Cortex of kidney (tissue), 1 donor: ENCODE measurements at places on chromosomes 6 and 20.

GRCh38 chr20:23212011-23212410 is 125.9 kb upstream of the CD93 start:
- DNase-seq: no peak

DNA sequence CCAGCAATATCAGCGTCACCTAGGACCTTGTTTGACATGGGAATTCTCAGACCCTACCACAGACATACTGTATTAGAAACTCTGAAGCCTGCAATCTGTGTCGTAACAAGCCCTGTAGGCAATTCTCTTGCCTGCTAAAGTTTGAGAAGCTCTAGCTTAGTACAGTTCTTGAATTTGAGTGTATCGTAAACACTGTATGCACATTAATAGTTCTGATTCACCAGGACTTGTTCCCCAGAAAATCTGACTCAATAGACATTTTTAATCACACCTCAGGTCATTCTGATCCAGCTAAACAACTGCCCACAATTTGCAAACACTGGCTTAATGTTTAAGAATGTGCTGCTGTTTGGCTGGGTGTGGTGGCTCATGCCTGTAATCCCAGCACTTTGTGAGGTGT is 414.3 kb downstream of the TFAP2A start:
- no peak for DNase-seq

DNA sequence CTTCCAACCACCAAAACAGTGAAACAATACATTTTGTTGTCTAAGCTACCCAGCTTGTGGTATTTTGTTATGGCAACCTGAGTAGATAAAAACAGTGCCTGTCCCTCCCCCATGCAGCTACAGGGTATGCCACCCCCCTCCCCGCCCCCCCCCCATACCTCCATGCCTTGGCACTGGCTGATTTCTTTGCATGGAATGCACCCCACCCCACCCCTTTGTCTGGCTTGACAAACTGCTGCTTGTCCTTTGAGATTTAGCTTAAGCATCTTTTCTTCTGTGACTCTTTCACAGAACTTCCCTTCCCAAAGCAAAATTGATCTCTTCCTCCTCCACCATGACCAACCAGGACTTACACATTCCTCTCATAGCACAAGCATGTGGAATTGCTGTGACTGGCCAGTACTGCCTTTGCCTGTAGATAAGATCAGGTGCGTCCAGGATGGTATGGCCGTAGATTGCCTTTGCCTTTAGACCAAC is 64.6 kb upstream of the ADGRF1 start:
- no peak for DNase-seq

- DNase-seq: no peak
Observed at GRCh38 chr6:138772596-138773176, 883 bp upstream of the CCDC28A start.

DNA sequence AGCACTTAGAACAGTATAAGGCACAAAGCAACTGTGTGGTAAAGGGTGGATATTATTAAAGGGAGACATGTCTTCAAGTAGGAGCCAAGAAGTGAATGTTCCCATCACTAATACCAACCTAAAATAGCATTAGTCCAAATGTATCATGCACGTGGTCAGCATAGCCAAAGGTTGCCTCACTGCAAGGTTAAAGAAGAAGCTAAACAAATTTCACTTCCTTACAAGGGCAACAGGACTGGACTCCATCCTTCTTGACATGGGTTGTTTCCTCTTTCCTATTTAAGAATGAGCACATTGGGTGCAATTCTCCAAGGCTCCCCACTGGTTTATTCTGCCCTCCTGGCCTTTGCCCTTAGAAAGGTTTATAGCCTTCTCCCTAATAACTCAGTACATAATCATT is 186.7 kb downstream of the PHACTR1 start:
- no peak for DNase-seq

DNA sequence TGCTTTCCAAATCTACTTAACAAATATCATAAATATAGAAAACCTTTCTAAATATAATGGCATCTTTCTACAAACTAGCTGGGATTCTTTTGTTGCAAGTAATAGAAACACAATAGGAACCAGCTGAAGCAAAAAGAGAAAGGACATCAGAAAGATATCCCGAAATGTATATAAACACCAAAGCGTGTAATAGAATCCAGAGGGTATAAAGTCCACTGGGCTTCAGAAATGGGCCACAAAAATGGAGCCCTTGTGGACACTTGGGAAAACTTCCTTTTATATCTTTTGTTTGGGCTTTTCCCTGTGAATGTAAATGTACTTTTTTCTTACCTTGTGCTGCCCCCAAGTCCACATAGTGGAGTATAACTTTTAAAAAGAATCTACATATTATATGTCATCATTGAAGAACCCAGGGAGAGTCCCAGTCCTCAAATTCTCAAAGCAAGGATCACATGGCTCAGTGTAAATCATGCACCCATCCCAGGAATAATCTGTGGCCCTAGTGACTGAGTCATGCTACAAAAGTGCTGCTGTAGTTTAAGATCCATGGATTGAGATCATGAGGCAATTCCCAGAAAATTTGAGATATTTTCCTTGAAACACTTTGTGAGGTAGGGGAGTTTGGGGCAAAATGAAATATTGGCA is 457.0 kb downstream of the EPM2A start:
- no peak for DNase-seq

DNA sequence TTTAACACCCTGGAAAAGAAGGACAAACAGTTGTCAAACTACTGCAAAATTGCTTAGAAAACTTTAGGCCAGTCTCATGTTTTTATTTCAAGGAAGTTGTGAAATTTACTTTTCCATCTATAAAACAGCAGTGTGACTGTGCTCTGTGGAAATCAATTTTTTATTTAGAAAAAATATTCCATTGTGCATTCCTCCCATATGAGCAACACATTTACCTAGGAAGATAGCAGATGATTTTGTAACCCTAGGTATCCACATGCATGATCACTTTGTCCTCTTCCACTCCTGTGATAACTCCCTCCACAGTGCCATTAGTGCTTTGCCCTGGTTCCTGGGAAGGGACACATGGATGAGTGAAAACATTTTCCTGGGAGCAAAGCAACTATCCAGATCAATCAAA is 70.0 kb upstream of the SHLD1 start:
- DNase-seq: no peak

- no peak for DNase-seq
Observed at GRCh38 chr6:28449056-28449455, 5.8 kb upstream of the ZSCAN23 start.

- DNase-seq: no peak
Observed at GRCh38 chr20:62117362-62117646, 5.0 kb upstream of the LSM14B start.

DNA sequence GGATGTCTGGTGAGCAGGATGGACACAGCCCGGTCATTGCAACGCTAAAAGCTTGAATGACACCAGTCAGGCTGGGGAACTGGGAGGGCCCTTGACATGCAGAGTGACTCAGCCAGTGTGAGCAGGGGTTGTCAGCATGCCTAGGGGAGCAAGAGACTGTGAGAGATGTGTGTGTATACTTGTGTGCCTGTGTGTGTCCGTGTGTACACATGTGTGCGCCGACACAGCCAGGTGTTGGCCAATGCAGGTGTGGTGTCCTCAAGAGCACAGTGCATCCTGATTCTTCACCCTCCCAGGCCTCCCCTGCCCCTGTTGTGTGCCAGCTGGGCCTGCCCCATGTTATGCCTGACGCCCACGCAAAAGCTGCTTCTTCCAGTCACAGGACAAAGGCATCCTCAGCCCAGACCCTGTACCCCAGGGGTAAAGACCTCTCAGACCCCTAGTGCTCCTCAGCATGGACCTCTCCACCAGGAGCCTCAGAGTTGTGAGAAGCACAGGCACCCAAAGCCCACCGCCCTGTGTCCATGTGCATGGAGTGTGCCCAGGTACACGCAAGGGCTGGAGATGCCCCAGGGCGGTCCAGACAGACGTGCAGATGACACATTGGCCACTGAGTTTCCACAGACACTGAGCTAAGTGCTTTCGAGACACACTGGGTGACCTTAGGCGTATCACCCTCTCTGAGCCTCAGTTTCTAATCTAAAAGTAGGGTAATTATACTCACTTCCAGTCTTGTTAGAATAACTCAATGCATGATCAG is 16.6 kb downstream of the NRSN2 start:
- no peak for DNase-seq

DNA sequence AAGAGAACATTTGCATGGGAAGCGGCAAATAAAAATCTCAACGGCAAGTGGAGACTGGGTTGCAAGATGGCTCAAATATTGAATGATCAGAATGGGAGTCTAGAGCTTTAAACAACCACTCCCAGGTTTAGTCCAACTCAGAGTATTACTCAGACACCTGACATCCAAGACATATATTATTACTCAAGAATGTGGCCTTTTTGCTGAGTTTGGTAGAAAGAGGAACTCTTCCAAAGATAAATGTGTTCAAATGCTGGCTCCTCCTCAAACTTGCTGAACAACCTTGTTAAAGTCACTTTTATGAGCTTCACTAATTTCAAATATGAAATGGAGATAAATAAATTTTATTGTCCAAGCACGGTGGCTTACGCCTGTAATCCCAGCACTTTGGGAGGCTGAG is 77.8 kb downstream of the ESR1 start:
- no peak for DNase-seq
